ENCODE measurements at places on chromosomes 3 and 15.

GRCh38 chr3:13111173-13111872 is 38.1 kb upstream of the IQSEC1 start:
- DNase-seq = no peak

GRCh38 chr3:142118911-142119310 is 30.4 kb downstream of the TFDP2 start:
- no peak for DNase-seq

- DNase-seq = no peak
Observed at GRCh38 chr3:125236331-125236903, 23.9 kb upstream of the SLC12A8 start.

DNA sequence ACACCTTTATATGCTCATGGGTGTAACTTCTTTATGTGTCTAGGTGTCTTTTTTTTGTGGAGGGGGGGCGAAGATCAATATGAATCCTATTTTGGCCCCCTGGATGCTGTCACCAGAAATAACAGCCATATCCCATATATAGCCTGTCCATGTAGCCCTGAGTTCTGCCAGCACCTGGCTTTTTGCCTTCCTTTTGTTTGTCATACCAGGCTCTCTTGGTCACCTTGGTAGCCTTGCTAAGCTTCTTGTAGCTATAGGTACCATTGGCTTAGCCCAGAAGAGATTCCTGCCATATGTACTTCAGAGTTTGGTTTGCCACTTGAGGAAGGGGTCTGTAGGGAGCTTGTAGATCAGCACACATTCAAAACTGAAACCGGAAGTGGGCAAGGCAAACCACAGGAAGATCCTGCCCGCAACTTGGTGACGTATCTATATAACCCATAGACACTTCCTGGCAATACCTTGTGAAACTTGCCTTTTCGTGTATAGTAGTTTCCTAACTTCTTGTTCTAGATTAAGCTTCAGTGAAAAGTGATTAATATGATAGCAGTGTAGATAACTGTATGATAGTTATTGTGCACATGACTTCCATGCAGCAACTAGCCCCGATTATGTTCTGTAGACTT is 11.9 kb downstream of the RASA2 start:
- no peak for DNase-seq

- DNase-seq = no peak
Observed at GRCh38 chr15:45147606-45148005, 17.8 kb downstream of the DUOX1 start.

DNA sequence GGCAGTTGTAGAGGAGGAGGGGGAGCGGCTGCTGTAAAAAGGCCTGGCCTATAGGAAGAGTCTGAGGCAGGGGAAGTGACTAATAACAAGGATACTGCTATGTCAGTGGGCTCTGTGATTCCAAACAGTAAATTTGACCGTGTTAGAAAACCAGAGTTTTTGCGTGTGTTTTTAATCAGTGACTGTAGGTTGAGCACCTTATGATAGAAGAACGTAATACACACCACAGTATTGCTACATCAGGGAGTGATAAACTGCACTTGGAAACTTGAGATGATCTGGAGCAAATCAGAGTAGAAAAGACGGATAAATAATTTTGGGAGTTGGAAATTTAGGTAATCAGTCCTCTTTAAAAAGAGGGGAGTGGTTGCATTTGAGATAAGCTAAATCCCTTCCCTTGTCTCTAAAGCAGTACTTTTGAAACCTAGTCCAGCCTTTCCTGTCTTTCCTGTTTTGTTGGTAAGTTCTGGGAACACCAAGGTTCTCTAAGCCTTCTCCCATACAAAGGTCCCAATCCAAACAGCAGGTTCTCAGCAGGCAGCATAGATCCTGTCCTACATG is 130.5 kb upstream of the NR2E3 start:
- DNase-seq = no peak

DNA sequence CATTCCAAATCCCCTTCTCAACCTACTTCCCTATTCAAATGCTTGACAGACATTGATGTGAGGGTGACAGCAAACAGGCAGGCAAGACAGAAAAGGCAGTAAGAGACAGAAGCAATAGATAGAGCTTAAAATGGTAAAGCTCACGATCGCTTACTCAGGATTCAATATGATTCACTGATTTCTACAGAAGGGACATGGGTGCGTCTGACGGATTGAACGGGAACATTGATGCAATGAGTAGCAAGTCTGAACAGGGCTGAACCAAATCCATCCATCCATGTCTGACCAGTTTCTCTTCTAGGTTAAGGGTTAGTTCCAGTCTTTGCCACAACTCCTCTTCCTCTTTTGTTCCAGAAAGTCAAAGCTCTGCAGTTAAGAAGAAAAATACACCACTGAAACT is 35.1 kb downstream of the P2RY1 start:
- no peak for DNase-seq

DNA sequence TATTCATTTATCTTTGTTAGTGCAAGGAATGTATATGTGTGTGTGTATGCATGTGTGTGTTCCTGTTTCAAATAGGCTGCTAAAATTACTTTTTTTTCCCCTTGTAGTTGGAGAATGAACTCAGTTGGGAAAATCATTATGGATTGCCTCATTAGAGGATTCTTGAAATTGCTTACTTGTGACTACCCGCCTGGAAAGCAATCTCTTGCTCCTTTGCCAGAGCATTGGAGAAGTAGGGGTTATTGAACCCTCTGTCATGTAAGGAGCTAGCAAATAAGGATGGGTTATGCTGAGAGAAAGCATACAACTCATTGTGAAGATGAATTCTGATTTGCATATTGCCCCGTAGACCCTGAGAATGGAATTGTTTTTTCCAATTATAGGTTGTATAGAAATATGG is 474.5 kb downstream of the CADM2 start:
- DNase-seq = no peak

DNA sequence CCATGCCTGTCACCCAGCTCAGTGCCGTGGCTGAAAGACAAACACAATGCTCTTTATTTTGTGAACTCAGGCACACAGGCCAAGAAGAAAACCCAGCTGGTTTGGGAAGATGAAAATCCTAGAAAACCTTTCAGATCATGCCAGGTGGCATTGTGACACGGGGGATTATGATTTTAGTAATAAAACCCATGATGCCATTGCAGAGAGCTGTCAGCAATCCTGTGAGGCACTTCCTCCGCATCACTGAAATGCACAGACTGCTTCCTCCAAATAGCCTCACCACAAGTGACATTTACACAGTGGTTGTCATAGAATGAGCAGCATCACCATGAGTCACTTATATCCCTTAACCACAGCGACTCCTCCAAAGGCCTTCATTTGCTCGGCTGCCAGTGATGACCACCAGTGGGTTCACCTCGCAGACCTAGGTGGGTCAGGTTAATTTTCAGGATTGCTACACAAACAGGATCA is 22.7 kb downstream of the ABHD6 start:
- DNase-seq = no peak

- DNase-seq = no peak
Observed at GRCh38 chr3:98243843-98244242, 20.2 kb upstream of the OR5H6 start.

DNA sequence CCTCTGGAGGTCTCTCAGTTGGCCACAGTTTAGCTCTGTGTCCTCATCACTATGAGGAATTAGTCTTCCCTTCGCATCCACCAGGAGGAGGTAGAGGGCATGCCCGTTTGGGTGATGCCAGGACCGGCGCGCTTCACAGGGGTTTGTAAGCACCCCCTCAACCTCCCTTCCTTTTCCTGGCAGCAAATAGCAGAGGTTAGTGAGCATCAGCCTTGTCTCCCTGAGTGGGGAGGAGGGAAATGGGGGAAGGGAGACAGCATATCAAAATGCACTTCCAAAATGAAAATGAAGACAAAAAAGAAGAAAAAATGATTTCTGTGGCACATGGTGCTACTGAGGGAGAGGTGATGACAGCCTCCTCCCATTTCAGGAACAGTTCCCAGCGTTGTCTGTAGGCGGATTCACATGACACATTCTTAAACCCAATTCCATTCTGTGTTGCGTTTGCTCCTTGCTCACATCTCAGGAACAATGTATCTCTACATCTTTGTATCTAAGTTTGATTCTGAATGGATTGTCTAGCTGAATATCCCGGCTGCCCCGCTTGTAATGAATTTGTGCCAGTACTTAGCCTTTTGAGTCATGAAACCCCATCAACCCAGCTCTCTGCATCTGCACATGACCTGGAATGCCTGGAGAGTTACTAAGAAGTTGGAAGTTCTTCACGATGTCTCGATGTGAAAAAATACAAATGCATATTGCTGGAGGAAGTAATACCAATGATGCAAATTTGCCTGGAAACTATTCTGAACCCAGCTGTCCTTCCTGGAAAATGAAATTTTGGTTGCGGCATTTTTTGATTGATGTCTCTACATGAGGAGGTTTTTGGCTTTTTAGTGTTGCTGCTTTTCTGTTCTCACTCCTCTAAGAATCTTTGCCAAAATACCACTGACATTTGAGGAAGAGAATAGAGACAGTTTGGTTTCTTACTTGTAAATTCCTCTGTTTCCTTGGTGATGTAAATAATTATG is 45.2 kb downstream of the TYRO3 start:
- no peak for DNase-seq

- no peak for DNase-seq
Observed at GRCh38 chr15:68386587-68387288, 45.2 kb downstream of the ITGA11 start.

GRCh38 chr15:52783929-52784798 is 6.0 kb downstream of the ONECUT1 start:
- DNase-seq = no peak

DNA sequence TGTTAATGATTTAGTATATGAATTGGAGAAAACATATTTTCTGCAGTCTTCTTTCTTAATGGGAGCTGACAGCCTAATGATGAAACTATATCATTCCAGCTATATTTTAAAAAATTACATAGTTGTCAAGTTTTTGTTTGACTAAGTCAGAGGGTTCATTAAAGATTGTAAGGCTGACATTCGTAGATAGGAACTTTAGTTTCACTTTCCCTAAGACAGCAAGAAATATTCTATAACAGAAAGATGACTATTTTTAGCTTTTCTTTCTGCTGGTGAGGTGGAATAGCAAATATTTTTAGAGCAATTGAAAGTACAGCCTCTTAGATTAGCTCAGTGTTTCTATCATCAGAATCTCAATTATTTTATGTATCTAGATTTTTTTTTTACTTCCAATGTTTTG is 60.2 kb downstream of the PIAS1 start:
- no peak for DNase-seq

GRCh38 chr3:17057321-17057720 is 172.6 kb downstream of the PLCL2 start:
- DNase-seq = no peak

DNA sequence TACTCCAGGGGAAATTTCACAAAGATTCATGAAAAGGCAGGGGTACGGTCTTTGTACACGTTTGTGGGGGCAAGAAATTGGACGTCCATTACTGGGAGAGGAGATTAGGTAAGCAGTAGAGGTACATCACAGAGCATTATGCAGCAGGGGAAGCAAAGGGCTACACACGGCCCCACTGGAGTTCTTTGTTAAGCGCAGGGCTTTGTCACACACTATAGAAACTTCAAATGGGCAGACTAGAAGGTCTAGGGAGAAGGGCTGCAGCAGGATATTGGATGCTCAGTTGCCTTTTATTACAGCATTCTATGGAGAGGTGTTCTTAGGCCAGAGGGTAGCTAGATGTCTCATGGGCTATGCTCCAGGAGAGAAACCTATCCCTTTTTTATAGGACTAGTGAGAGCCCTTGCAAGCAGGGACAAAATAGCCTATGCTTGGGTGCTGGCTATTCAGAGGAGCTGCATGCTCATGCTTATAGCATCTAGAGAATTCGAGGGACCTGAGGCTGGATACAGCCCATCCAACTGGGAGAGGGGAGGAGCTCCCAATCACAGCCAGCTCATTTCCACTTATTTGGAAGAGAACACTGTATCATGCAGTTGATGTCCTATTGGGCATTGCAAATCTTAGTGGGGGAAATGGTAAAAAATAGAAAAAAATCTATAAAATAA is 506.4 kb upstream of the ADAMTS9 start:
- DNase-seq = no peak

DNA sequence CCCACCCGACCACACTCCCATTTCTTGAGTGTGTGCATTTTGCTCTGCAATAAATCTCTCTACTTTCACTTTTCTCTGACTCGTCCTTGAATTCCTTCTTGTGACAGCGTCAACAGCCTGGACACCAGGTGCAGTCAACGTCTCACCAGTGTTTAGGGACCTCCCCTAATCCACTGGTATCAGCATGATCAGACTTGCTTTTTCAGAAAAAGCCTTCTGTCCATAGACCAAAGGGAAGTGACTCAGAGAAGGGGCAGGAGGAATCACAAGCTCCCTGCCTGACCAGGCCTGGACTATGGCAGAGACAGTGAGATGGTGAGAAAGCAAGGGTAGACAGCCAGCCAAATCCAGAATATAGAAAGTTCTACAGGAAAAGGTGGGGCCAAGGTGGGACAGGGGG is 15.5 kb downstream of the CCR5 start:
- DNase-seq = no peak

DNA sequence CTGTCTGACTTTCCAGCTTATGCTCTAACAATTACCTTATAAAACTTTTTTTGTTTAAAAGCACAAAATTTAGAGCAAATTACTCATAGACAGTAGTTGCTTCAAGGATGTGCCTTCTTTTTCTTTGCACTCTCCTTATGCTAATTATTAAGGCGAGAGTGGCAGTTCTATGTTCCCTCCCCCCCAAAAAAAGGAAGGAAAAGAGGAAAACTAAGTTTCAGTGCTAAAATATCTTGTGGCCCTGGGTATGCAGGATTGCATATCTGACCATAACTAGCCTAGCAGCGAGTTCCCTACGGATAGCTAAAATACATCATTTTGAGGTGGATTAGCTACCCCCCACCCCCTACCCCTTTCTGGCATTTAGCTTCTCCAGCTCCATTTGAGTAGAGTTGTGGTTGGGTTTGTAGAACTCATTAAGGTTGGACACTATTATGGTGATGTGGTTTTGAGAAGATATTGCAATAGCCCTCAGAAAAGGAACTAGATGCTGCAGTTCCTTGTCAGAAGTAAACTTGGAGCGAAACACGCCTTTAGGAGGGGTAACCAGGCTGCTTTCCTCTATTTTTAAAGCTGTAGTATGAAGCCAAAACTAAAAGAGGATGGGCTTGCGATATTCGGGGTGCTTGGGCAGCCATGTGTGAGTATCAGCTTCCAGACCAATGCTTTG is 174.6 kb downstream of the AKAP13 start:
- DNase-seq = no peak

GRCh38 chr3:117751651-117752050 is 1042.1 kb downstream of the TUSC7 start:
- no peak for DNase-seq

- no peak for DNase-seq
Observed at GRCh38 chr3:151795276-151795675, 18.6 kb upstream of the AADAC start.

DNA sequence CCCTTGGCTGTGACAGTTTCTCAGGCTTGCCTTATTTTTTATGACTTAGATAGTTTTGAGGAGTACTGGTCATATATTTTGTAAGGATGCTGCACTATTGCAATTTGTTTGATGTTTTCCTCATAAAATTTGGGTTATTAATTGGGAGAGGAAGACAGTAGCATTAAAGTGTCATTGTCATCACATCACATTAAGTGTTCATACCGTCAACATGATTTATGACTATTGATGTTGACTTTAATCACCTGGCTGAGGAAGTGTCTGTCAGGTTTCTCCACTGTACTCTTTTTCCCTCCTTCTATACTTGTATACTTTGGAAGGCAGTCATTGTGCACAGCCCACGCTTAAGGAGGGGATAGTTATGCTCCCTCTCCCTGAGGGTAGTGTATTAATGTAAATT is 26.9 kb downstream of the TRIM69 start:
- no peak for DNase-seq

Measured in DMS153 (cell line).